ENCODE measurements at places on chromosomes 4 and X. TPM values are rescaled to one million over a fixed set of nuclear protein-coding genes. Genes with fewer than 3 reads are reported as not detected.

GRCh38 chr4:98728871-98729270 lies 70.5 kb upstream of the TSPAN5 start:
- no peaks in the 10 kb centered on the region for H3K27me3 ChIP-seq
- peaks cover 5% of the 10 kb centered on the region for H3K4me1 ChIP-seq

- peaks cover 14% of the 10 kb centered on the region for H3K27me3 ChIP-seq
- no peak for DNase-seq
- no peak overlapping the region for H3K27ac ChIP-seq
- H3K4me3 ChIP-seq: no peak overlapping the region
These were observed 17.0 kb upstream of the DCLK2 start for GRCh38 chr4:150061086-150061776.

DNA sequence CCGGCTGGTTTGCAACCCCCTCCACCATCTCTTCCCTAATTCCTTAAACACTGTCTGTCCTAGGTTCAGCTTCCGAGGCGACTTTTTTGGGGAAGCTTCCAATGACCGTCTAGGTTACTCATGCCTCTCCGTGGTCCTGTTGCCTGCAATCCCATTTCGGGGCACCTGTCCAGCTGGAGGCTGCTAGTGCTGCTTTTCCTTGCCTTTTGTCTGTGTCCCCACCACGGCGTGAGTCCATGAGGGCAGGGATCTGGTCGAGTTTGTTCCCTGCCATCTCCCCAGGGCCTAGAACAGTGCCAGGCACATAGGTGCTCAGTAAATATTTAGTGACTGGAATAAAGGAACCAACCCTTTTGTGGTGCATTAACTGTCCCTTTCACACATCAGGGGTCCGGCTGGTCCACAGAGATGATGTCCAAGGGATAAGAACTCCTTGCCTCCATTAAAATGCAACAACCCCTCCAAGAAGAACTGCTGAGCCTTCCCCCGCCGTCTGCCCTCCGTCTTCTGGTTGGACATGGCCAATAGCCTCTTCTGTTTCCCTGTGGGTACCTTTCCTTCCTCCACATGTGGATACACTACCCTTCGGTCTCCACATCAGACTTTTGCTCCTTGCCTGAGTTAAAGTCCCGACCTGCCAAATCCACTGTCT lies 5.7 kb upstream of the SORCS2 start:
- DNase-seq: no peak
- H3K27me3 ChIP-seq: peaks cover 56% of the 10 kb centered on the region
- H3K36me3 ChIP-seq: peaks cover 7% of the 10 kb centered on the region
- no peak overlapping the region for H3K27ac ChIP-seq
- no peak overlapping the region for H3K4me3 ChIP-seq
- H3K4me1 ChIP-seq: peaks cover 13% of the 10 kb centered on the region

GRCh38 chr4:130056286-130056685 lies 960.3 kb downstream of the C4orf33 start:
- H3K27me3 ChIP-seq: no peaks in the 10 kb centered on the region
- H3K4me1 ChIP-seq: no peaks in the 10 kb centered on the region
- no peak for DNase-seq
- no peak overlapping the region for H3K27ac ChIP-seq
- H3K36me3 ChIP-seq: peaks cover 2% of the 10 kb centered on the region

GRCh38 chr4:129453524-129454200 lies 357.7 kb downstream of the C4orf33 start:
- H3K4me1 ChIP-seq: no peaks in the 10 kb centered on the region
- H3K4me3 ChIP-seq: no peak overlapping the region
- DNase-seq: no peak
- no peak overlapping the region for H3K27ac ChIP-seq
- H3K27me3 ChIP-seq: no peaks in the 10 kb centered on the region

- no peak overlapping the region for H3K27ac ChIP-seq
- H3K36me3 ChIP-seq: no peaks in the 10 kb centered on the region
- no peak overlapping the region for H3K4me3 ChIP-seq
- peaks cover 28% of the 10 kb centered on the region for H3K27me3 ChIP-seq
These were observed 37.1 kb upstream of the SETD7 start for GRCh38 chr4:139593091-139593564.

DNA sequence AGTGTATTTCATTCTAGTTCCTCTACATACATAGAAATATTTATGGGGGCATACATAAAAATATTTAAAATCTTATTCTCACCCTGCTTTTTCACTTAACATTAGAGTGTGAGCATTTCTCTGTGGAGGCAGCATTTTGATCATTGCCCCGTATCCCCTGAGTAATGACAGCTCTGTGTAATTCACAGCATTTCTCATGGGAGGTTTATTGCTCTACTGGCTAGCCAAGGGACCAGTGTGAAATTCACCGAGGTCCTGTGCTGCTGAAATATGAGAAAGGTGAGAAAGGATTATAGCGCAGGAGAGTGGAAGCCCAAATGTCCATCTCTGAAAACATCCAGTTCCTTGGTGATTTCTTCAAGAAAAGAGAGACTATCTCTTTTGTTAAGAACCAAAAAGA lies 22.9 kb downstream of the PDGFC start:
- no peaks in the 10 kb centered on the region for H3K27me3 ChIP-seq
- no peaks in the 10 kb centered on the region for H3K36me3 ChIP-seq

DNA sequence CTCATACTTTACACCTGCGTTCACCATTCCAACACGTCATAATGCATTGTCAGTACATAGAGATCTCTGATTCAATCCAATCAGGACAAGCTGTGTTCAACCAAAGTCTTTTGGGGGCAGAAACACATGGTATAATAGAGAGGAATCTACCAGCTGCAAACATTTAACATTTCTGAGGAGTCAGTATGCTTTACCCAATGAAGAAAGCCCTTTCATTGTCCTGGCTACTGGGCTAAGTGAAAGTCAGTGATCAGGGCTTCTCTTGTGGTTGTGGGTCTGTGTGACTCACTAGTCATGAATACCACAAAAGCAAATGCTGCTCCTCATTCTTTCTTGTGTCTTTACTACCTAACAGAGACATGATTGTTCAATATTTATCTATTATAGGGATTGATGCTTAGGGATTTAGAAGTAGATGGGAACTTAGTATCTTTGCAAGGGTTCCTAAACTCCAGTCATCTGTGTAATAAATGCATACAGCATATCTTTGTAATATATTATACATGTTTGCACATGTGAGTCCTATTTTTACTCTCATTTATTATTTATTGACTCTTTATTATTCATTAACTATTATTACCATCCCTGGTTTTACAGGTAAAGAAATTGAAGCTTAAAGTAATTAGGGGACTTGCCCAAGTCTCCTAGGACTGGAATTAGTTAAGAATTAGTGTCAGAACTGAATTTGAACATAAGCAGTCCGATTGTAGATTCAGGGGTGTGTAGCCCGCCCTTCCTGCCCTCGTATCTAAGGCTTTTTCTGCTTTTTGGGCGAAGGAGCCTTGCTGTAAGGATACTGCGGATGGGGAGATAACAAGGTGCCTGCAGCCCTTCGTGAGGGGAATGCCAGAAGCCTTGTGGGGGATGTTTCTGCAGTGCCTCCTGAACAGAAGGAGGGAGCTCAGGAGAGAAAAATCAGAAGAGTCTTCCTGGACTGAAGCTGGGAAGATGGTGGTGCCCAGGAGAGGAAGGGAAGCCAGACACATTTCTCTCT lies 353.1 kb upstream of the BOD1L1 start:
- no peak overlapping the region for H3K27ac ChIP-seq
- H3K4me1 ChIP-seq: no peaks in the 10 kb centered on the region
- no peak for DNase-seq
- H3K27me3 ChIP-seq: no peaks in the 10 kb centered on the region
- H3K4me3 ChIP-seq: no peak overlapping the region

DNA sequence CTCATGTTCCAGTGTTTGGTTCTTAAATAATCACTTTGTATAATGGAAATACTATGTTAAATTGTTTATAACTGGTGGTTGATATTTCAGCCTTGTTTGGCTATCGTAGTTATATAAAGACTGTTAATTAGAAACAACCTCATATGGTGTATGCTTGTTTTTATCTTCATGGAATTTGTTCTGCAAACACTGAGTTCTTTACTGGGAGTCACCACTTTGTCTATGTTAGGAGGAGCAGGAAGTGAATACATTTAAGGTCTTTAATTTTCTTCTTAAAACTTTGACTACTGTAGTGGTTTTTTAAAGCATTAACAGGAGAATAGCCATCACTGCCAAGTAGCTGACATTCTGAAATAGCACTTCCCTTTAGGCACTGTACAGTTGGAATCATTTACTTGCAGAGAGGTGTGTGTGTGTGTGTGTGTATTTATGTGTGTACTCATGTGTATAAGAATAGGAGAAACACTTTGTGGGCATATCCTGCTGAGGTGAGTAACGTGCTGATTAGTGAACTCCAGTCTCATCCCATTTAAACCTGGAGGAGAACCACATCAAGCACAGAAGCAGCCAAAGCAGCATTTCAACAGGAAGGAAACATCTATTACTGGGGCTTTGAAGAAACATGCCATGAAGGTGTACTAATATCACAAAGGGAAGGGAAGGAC lies 37.8 kb downstream of the TET2 start:
- peak overlapping the region; percentile 44 for H3K27ac ChIP-seq
- peaks cover 28% of the 10 kb centered on the region for H3K4me1 ChIP-seq
- DNase-seq: no peak

DNA sequence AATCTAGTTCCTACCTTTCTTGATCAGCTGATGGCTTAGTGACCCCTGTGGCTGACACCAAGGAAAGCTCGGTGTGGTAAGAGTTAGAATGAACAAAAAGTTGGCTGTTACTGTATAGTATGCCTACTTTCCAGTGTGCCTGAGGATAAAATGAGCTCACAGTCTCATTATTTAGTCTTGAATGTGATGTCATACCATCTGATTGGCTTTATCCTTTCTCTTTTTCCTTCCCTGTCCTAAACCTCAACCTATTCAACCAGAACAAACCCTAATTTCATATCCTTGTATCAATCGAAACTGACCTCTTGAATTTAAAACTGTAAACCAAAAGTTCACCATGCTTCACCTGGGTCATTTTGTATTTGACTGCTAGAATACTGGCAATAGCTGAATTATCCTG lies 156.4 kb downstream of the PPARGC1A start:
- no peaks in the 10 kb centered on the region for H3K27me3 ChIP-seq
- no peak overlapping the region for H3K4me3 ChIP-seq
- no peak for DNase-seq
- no peak overlapping the region for H3K27ac ChIP-seq

DNA sequence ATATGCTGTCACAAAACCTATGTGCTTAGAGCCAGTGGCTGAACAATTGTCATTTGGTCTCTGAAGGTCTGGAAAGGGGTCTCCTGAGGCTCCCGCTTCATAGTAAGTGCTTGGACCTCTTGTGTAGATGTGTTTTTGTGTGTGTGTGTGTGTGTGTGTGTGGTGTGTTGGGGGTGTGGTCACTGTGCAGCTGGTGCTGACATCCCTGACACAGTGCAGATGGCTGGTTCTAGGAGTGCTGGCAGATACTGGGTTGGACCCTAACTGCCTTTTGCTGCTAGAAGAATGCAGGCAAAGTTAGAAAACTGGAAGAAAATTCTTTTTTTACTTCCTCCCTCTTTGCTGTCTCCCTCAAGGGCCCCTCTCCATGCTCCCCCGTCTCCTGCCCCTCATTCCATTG lies 1872.6 kb downstream of the ARAP2 start:
- no peak overlapping the region for H3K27ac ChIP-seq
- no peaks in the 10 kb centered on the region for H3K36me3 ChIP-seq
- H3K4me1 ChIP-seq: no peaks in the 10 kb centered on the region

- H3K27me3 ChIP-seq: peaks cover 48% of the 10 kb centered on the region
- no peak for DNase-seq
- peaks cover 12% of the 10 kb centered on the region for H3K4me1 ChIP-seq
- no peak within 1 kb of the TSS for H3K27ac ChIP-seq
- peaks cover 3% of the 10 kb centered on the region for H3K36me3 ChIP-seq
These were observed at the start of gene GABRB1 for GRCh38 chr4:47031011-47031678. Gene GABRB1 (plus strand): TSS chr4:47031567.

DNA sequence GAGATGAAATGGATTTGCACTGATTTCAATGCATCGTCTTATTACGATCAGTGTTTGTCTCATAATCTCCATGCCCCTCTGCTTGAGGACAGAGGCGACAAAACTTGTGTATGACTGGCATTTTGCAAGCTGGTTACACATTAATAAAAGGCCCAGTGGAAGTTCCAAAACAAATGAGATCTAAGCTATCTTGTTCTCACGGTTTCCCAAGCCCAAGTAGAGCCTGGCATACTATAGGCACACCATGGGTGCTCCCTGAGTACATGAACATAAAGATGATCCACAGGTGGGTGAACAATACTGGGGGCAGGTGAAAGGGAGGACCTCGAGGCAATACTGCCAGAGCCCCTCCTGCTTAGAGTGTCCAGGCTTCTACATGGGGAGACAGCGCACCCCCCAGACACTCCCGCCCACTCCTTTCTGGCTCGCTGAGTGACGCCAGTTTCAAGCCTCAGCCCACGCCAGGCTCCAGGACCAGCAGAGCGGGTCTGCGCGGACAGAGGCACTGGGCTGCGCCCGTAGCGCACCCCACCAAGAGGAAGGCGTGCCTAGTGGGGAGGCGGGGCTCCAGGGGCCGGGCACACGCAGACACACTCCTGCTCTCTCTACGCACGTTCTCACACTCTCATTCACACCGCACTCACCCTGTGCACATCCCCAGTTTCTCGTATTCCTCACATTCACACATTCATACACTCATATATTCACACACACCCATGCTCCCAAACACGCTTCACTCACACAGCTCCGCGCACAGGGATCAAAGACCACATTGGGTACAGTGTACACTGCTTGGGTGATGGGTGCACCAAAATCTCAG lies 8.9 kb upstream of the GSX2 start:
- peaks cover 4% of the 10 kb centered on the region for H3K36me3 ChIP-seq
- DNase-seq: no peak
- H3K27ac ChIP-seq: peak overlapping the region; percentile 76
- H3K27me3 ChIP-seq: peaks cover 63% of the 10 kb centered on the region

GRCh38 chr4:147840838-147841738 lies 109.2 kb downstream of the ARHGAP10 start:
- H3K27me3 ChIP-seq: no peaks in the 10 kb centered on the region
- peaks cover 5% of the 10 kb centered on the region for H3K36me3 ChIP-seq
- H3K4me3 ChIP-seq: no peak overlapping the region
- peaks cover 11% of the 10 kb centered on the region for H3K4me1 ChIP-seq
- DNase-seq: no peak

- no peak for DNase-seq
- H3K4me1 ChIP-seq: no peaks in the 10 kb centered on the region
- peaks cover 7% of the 10 kb centered on the region for H3K36me3 ChIP-seq
- no peak overlapping the region for H3K27ac ChIP-seq
These were observed 48.3 kb upstream of the LCORL start for GRCh38 chr4:18069810-18070209.

MAGEA11 gene
- total RNA-seq: not detected

TFE3 gene
- total RNA-seq: 46.4 TPM

AWAT2 gene
- not detected for total RNA-seq

SPANXA2 gene
- total RNA-seq: not detected

SUPT20HL2 gene
- not detected for total RNA-seq

SAGE1 gene
- not detected for total RNA-seq

SNCA gene
- 0.45 TPM for total RNA-seq

SSX4B gene
- total RNA-seq: not detected

KLHL8 gene
- total RNA-seq: 6.8 TPM

GAGE12H gene
- total RNA-seq: not detected

SLC26A1 gene
- not detected for total RNA-seq

GNRHR gene
- not detected for total RNA-seq

ERCC6L gene
- 0.10 TPM for total RNA-seq

SLC9B1 gene
- total RNA-seq: 4.6 TPM

GSPT2 gene
- total RNA-seq: 3.7 TPM

Data from T-helper 17 cell (primary cell).